ENCODE measurements at places on chromosomes 5 and 9.
A peak's percentile ranks its signal among the peaks of the same experiment; 100 is the strongest.

- DNase-seq: peak; percentile 28
These were observed 689 bp downstream of the CNTRL start for GRCh38 chr9:121075251-121076036.

- DNase-seq: peak; percentile 43
These were observed at the start of gene ARHGEF37 for GRCh38 chr5:149581192-149581861. Gene ARHGEF37 (plus strand): TSS chr5:149581498. CDS start chr5:149597770, 16,272 bp downstream.

GRCh38 chr9:21902136-21902535 lies 92.1 kb downstream of the CDKN2A start:
- peak; percentile 16 for DNase-seq

DNA sequence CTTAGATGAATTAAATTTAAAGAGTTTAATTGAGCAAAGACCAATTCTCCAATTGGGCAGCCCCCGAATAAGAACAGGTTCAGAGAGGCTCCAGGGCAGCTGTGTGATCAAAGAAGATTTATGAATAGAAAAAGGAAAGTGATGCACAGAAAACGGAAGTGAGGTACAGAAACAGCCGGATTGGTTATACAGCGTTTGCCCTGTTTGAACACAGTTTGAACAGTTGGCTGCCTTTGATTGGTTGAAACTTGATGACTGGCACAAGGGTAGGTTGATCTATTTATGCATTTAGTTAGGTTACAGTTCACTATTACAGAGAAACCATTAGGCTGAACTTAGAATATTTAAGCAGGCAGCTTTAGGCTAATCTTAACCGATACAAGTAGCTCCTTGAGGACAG lies 29.5 kb downstream of the NIM1K start:
- no peak for DNase-seq

GRCh38 chr5:102418531-102418930 lies 80.3 kb downstream of the SLCO6A1 start:
- DNase-seq: no peak

- DNase-seq: no peak
These were observed 25.4 kb downstream of the DMRT3 start for GRCh38 chr9:1001838-1002237.

DNA sequence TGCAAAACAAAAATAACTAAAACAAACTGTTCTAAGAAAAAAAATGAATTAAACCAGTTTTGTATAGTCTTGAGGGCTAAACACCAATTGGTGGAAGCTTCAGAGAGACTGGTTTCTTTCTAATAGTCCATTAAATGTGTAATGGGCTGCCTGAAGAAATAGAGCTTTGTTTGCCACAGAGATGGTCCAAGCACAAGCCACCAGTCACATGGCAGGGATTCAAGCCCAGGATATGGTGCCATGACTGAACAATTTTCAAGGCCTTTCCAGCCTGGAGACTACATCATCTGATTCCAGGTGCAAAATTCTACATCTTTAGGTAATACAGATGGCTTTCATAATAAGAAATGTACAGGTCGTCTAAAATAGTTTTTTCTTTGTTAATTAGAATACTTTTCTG lies 355.3 kb downstream of the NR2F1-AS1 start:
- no peak for DNase-seq

- DNase-seq: no peak
These were observed 284.7 kb upstream of the IRX2 start for GRCh38 chr5:3036041-3036788.

- no peak for DNase-seq
These were observed 327.8 kb downstream of the TMEM167A start for GRCh38 chr5:82749461-82749820.

DNA sequence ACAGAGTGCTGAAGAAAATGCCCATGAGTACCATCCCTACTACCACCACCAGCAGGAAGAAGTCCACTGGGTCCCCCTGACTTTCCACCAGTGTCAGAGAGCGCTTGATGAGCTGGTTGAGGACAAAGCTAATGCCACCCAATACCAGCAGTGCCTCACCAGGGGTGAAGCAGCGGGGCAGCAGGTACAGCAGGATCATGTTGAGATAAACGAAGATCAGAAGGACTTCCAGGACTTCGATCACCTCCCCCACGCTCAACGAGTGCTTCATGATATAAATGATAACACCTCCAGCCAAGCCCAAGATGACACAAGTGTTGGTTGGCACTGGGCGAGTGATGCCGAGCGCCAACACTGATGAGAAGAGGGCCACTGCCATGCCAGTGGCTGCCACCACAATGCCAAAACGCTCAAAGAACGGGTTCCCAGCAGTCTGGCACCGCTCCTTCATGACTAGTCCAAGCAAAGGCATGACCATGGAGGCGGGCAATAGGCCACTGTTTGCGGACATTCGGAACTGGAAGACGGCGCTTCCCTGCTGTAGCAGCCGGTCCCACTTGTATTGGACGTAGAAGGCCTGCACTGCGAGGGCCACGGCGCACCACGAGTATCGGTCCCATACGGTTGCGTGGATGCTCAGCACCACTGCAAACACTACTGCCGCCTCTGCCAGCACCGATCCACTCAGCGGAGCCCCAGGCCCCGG lies 679 bp downstream of the DOLK start:
- peak; percentile 47 for DNase-seq

- DNase-seq: peak; percentile 98
These were observed 201.0 kb downstream of the EFNA5 start for GRCh38 chr5:107469485-107470294.

GRCh38 chr5:74040065-74040551 lies 414.1 kb downstream of the ARHGEF28 start:
- DNase-seq: peak; percentile 72

- no peak for DNase-seq
These were observed 12.2 kb downstream of the CD74 start for GRCh38 chr5:150400316-150401075.

DNA sequence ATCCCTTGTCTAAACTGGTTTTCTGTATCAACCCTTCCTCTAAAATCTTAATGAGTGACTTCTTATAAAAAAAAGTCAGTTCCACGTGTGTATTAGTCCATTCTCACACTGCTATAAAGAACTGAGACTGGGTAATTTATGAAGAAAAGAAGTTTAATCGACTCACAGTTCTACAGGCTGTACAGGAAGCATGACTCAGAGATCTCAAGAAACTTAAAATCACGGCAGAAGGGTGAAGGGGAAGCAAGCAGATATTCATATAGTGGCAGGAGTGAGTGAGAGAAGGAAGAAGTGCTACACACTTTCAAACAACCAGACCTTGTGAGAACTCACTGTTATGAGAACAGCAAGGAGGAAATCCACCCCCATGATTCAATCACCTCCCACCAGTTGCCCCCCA lies 307.8 kb upstream of the ARRDC3 start:
- DNase-seq: peak; percentile 21

DNA sequence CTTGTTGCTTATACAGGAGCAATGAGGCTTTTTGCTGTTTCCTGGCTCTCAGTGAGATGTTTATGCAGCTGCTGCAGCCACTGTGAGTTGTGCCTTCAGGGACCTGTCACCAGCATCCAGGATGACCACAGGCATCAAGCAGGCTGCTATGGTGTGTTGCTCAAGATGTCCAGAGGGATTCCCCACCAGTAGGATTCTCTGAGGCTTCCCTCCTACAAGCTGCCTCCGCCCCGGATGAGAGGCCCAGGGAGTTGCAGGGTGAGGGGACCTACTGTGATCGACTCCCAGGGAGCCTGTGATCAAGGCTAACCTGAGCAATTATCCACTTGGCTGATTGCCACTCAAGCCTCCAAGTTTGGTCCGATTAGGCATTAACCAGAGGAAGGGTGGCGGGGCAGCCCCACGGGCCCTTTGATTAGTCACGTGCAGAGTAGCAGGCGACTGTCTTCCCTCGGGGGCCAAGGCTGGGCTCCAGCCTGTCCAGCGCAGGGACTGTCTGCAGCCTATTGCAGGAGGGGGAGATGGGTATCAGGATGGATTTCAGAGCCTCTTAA lies 1.8 kb upstream of the FAT2 start:
- DNase-seq: no peak

DNA sequence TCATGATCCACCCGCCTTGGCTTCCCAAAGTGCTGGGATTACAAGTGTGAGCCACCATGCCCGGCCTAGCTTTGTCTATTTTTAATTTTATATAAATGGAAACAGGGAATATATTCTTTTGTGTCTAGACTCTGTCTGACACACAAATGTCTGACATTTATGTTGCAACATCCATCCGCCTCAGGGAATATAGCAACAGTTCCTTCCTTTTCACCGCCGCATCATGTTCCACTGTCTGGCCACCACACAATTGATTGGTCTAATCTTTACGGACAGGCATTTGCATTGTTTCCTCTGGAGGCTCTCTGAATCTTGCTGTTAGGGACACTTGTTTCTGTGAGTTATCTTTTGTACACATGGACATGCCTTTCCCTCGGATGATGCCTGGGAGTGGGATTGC lies 20.1 kb upstream of the TBC1D9B start:
- DNase-seq: no peak

DNA sequence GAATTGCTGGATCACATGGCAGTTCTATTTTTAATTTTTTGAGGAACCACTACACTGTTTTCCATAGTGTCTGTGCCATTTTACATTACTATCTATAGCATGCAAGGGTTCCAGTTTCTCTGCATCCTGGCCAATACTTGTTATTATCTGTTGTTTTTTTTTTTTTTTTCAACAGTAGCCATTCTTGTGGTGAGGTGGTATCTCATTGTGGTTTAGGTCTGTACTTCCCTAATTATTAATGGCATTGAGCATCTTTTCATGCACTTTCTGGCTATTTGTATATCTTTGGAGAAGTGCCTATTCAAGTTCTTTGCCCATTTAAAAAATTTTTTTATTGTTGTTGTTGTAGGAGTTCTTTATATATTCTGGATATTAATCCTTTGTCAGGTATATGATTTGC lies 97.7 kb downstream of the GDNF start:
- DNase-seq: no peak

GRCh38 chr9:130128733-130129431 lies 43.3 kb upstream of the NCS1 start:
- peak; percentile 94 for DNase-seq

DNA sequence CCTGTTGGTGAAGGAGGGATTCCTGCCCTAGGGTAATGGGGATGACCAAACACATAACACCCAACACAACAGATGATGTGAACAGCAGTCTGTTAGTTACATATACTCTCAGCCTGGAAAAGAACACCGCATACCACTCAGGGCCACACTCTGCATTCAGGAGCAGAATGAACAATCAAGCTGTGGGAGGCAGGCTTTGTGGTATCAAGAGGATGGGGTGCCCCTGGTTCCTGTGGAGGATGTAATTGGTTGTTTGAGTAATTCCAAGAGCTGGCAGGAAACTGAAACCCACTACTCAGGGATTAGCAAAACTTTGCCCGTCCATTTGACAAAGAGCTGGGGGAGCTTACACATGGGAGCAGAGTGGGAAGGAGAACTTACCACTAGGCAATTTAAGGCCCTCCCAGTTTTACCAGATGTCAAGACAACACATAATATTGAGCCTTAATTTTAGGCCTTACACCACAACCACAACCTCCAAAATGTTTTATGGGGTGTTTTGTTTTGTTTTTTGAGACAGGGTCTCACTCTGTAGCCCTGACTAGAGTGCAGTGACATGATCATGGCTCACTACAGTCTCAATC lies 15.6 kb upstream of the PRKAA1 start:
- no peak for DNase-seq

DNA sequence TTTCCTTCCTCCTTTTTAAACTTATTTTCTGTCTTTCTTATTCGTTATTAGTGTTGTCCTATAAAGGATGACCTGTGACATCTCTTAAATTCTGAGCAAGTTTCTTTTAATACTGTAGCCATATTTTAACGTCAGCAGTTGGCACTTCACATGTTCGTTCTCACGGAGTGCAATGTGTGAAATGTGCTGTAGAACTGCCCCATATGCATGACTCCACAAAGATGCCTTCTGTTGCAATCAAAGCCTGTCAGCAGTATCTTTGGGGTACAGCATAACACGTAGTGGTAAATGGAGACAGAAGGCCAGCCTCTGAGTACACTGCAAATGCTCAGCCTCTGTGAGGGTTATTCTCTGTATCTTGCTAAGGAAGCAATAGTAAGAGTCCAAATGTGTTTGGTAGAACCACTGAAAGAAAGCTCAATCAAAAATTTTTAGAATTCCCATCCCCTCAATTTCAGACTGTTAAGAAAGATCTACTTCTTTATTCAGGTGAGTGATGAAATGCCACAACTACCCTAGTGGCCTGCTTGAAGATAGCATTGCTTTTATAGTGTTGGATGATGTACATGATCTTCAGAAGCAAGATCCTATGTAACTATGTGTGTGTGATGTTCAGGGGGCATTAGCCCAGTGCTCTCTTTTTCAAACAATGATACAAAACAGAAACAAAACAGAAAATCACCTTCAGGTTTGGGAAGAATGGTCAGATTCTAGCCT lies 277.7 kb downstream of the TMEM167A start:
- no peak for DNase-seq

GRCh38 chr5:154761046-154761736 lies 6.0 kb downstream of the LARP1 start:
- DNase-seq: no peak

DNA sequence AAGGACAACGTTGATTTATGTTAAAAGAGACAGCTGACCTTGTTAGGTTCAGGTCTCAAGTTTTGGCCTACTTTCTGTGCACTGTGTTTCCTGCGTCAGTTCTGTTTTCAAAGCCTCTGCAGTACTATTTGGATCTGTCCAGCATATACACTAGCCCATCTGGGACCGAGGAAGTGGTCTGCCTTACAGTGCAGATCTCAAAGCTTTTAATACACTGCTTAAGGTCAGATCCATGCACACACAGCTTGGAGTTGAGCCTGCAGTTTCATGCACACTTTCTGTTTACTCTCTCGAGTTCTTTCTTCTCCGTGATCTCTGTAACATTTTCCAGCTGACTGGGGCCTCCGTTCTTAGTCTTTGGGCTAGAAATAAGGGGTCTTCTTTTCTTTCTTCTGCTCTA lies 24.1 kb downstream of the CARTPT start:
- no peak for DNase-seq

GRCh38 chr9:130149031-130149430 lies 23.2 kb upstream of the NCS1 start:
- no peak for DNase-seq

GRCh38 chr5:154568589-154568988 lies 90.6 kb upstream of the HAND1 start:
- no peak for DNase-seq

DNA sequence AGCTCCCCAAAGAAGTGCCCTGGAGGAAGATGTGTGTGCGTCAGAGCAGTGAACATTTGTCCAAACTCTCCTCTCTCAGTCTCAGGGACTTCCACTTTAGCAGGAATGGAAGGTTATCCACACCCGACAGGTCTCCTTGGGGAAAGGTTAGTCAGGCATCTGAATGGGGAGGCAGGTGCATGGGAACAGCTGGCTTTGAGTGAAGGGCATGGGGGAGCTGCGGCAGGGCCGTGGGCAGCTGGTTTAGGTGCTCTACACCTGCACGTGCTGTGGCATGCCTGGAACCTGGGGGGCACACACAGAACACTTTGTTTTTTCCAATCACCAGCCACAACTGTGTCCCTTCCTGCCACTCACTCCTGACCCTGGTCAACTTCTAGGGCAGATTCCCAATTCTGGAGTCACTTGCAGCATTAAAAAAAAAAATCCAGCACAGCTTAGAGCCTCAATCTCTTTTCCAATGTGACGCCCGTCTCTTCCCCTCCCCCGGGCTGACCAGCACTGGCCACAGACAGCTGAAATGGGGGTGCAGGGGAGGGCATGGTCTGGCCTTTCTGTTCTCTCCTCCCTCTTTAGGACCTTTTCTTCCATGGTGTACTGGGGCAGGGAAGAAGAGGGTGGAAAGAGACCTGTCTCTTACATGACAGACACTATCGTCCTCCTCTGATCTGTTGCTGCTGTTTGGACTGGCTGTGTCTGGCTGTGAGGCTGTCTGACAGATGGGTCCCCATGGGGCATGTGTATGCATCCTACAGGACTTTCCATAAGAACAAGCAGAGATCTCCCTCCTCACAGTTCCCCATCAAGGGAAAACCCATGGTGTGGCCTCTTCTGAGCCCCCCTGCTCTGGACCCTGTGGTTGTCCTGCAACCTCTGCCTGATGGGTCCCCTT lies 9.5 kb upstream of the IL3 start:
- DNase-seq: no peak

Data from iris pigment epithelial cell (primary cell).